Left ventricle myocardium inferior (tissue), 1 donor: ENCODE measurements at places on chromosomes 4 and X.
A peak's percentile ranks its signal among the peaks of the same experiment; 100 is the strongest.

DNA sequence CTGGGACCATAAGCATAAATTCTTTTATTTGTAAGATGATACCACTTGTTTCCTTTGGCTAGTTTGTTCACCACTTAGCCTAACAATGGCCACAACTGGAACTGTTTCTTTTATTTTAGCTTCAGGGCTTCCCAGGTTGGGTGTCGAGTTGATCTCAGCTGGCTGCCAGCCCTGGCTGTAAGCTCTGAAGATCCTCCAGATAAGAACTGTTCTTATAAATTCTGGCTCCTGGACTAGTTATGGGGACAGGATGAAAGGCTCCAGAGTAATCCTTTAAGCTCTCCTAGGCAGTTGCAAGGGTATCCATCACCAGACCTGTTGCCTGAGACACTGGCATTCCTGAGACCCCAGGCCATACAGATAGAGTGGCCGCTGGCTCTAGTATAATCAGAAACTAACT, 129.4 kb upstream of the ACSL4 start:
- no peak for DNase-seq

GRCh38 chr4:10346023-10346422, 111.2 kb downstream of the ZNF518B start:
- DNase-seq: no peak

DNA sequence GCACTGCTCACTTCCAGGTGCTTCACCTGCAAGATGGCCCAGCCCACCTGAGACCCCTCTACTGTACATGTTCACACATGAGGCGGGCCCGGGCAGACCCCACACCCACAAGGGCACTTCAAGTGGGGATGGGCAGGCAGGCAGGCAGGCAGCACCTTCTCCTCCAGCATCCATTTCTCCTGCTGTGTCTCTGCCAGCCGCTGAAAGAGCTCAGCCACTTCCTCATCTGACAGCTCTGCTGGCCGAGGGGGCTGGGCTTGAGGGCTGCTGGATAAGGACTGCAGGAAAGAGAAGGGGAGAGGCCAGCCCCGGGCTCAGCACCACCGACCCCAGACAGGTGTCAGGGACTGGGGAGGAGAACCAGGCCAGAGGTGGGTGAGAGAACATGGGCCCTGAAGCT, 4.4 kb upstream of the KCND1 start:
- no peak for DNase-seq

- DNase-seq: no peak
Observed at GRCh38 chr4:26131711-26132110, 189.1 kb upstream of the RBPJ start.

DNA sequence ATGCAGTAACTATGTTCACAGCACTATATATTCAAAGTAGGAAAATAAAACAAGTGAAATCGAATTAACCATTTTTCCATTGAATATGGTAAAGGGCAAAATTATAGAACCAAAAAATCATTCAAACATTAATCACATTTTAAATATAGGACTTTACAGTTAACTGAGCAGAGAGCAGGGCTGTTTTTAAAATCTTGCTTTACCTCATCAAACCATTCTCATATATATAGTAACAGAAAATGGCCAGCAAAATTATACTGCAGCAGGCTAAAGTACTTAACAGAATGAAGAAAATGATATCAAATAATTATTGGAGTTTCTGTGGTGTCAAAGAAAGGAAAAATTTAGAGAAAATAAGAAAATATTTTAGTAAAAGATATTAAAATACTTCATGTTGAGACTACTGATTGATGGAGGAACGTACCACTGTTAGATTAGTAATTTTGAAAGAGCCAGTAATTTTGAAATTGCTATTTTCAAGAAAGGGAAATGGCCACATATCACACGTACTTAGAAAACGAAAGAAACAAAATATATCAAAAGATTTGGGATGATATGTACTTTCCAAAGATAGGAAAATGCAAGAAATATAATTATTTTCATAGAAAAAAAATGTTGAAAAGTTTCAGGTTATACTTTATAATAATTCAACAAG, 813.7 kb downstream of the DMD start:
- no peak for DNase-seq

- DNase-seq: no peak
Observed at GRCh38 chrX:119684916-119685224, 8.1 kb downstream of the SEPTIN6 start.

DNA sequence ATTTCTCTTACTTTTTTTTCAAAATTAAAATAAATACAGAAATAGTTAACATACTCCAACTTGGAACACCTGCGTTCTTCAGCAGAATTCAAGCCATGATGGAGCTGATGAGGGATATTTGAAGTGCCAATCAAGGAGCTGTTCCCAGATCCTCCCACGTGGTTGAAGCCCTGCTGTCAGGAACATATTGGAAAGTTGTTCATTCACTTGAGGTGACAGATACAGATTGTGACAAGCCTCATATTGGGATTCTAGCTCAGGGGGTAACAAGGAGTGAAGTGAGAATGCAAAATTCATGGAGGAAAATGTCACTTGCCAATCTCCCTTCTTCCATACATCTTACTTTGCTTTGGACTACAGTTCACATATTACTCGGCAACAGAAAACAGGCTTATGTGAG, 2670.8 kb downstream of the PCDH7 start:
- no peak for DNase-seq

- DNase-seq: no peak
Observed at GRCh38 chr4:98919996-98920395, 8.9 kb downstream of the EIF4E start.

GRCh38 chr4:54268151-54268550, 39.1 kb downstream of the PDGFRA start:
- no peak for DNase-seq

GRCh38 chr4:129109965-129110824, 14.2 kb downstream of the C4orf33 start:
- DNase-seq: no peak

DNA sequence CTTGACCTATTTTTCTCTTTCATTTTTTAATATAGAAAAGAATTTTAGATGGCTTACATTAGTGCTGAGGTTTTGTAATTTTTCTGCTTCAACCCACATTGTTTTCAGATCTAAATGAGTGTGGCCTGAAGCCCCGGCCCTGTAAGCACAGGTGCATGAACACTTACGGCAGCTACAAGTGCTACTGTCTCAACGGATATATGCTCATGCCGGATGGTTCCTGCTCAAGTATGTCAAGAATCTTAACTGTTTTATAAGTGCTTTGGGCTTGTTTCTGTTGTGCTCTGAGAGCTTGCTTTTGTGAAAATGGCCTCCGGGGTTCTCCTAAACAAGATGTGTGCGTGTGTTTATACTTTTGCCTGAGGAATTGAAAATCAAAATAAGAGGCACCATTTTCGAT, 41.6 kb downstream of the NPNT start:
- DNase-seq: no peak

GRCh38 chr4:4182835-4183568, 43.7 kb downstream of the OTOP1 start:
- no peak for DNase-seq

DNA sequence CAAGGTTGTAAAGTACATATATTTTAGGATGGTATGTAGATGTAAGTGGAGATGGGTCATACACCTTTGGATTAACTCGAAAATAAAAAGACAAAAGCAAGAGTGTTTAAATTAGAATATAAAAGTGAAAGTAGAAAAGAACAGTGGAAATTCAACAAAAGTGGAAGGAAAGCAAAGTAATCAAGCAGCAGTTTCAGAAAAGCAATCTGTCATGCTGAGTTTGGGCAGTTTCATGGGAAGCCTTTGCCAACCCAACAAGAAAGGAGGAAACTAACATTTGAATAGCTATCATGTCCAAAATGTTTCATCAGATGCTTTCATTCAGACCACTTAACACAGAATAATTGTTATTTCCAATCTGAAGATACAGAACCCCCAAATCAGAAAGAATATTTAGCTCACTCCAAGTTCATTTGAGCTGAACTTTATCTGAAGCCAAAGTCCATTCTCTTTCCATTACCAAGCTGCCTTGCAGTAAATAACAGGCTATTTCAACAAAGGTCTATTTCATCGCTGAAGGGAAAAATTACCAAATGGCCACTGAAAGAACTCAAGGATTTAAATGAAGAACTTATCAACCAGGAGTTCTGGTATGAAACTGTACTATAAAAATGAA, 1.8 kb upstream of the EXOSC9 start:
- DNase-seq: no peak

DNA sequence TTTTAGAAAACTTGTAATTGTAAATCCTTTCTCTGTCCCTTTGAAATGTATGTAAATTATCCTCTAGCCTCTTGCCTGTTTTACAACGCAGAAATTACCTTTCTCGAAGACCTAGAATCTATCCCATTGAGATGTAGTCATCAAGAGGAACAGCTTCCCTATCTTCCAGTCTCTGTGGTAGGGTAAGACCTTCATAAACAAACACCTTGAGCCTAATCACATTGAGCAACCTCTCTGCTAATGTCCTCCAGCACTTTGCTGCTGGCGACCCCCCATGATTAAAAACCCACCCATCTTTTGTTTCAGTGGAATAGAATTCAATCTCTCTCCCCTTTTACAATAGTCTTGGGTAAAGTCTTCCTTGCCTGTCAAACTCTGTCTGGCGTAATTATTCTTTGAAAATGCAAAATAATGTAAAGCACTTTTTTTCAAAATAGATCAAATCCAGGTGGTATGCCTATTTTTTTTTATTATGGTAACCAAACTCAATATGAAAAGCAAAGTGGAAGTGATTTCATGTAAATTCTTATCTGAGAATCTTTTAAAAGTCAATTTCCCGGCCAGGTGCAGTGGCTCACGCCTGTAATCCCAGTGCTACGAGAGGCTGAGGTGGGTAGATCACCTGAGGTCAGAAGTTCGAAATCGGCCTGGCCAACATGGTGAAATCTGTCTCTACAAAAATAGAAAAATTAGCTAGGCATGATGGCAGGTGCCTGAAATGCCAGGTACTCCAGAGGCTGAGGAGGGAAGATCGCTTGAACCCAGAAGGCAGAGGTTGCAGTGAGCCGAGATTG, 237.9 kb downstream of the GRXCR1 start:
- DNase-seq: no peak

DNA sequence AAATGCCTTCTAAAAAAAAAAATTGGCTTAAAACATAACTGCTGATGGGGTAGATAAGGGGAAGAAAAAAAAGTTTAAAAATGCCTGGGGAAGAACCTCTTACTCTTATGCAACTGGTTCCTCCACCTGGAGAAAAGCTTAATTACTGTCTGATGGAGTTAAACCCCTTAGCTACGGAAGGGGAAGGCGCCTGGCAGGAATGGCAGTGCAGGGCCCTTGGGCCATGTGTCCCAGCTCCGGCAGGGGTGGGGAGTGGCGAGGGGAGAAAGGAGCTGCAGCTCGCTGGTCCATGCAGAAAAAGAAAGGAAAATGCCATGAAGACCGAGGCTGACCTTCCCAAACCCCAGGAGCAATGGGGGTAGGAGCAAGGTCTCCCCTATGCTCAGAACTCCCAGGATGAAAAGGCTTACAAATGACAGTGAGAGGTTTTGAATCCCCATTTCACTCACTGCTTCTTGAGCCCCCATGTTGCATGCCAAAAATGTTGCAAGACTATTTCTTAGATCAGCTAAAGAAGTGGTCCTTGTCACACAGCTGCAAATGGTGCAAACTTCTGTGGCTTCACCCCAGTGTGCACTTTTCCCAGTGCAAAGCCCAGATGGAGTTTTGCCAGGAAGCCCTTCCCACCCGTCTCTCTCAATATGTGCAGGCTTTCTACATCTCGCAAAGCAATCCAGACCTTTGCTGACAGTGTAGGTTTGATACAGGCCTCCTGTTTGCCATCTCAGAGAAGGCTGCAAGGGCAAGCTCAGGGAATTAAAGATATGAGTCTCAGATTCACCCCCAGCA, 204.8 kb upstream of the CT83 start:
- peak; percentile 18 for DNase-seq

- no peak for DNase-seq
Observed at GRCh38 chrX:21989384-21989783, 42.7 kb upstream of the PHEX start.

- no peak for DNase-seq
Observed at GRCh38 chr4:33714971-33715370, 2529.3 kb downstream of the ARAP2 start.

DNA sequence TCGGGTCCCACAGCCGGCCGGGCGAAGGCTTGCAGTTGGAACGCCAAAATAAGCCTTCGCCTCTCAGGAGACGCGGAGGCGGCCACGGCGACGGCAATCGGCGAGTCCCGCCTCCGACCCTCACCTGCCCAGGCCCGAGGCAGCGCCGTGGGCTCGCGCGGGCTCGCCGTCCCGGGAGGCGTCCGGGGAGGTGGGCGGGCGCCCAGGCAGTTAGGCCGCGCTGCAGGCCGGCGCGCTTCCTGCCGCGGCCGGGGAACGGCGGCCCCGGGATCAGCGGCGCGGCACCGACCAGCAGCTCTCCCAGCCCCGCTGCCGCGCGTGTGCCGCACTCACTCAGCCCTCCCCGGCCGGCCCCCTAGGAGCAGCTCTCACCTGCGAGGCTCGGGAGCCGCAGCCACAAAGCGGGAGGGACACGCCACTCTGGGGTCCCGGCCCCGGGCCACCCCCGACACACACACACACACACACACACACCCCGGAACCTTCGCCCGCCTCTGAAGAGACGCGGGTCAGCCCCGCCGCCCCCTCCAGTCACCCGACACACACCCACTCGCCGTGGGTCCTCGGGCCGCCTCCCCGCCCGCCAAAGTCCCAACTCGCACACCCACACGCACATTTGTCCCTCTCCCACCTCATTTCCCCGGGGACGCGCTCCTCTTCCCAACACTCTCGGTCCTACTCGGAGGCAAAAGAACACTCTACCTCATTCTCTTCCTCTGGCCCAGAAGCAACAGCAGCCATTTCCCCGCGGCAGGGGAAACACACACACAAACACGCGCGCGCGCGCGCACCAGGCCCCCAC, at the start of gene CNOT6L:
CNOT6L (minus strand) TSS at position 767 of the 802 bp plus-strand sequence; CDS start at position 707, 60 bp downstream.
- DNase-seq: peak; percentile 82

GRCh38 chr4:8463811-8464210, 23.2 kb downstream of the TRMT44 start:
- no peak for DNase-seq
